Immature natural killer cell (primary cell): ENCODE measurements at places on chromosomes 5 and 9.

- DNase-seq, result no peak
Measured at GRCh38 chr9:135583688-135584011, 22.1 kb downstream of the PAEP start.

DNA sequence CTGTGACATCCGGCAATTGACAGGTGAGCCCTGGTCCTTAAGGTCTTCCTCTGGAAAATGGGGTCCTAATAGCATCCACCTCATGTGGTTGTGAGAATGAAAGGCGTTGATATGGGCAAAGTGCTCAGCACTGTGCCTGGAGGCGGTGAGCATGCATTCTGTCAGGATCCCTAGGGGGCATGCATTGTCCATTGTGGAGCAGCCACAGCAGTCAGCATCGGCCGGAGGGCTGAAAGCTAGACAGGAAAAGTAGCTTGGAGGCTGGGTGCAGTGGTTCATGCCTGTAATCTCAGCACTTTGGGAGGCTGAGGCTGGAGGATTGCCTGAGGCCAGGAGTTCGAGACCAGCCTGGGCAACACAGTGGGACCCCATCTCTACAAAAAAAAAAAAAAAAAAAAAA lies 122.2 kb downstream of the LHX2 start:
- DNase-seq, result no peak

DNA sequence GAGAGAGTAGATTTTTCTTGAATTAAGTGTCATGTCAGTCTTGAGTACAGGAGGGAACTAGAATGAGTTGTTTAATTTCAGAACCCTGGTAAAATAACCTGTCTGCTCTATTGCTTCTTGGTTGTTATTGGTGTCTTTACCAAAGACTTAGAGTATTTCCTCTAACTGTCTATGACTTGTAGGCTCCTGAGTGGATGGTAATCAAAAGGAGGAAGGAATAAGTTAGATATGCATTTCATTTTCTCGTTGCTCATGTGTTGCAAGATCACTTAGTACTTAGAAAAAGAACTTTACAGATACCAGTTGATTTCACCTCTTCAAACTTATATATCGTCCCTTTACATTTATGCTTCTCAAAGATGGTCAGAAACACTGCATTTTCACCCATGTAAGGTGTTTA lies 31.1 kb downstream of the UHRF2 start:
- DNase-seq, result no peak

DNA sequence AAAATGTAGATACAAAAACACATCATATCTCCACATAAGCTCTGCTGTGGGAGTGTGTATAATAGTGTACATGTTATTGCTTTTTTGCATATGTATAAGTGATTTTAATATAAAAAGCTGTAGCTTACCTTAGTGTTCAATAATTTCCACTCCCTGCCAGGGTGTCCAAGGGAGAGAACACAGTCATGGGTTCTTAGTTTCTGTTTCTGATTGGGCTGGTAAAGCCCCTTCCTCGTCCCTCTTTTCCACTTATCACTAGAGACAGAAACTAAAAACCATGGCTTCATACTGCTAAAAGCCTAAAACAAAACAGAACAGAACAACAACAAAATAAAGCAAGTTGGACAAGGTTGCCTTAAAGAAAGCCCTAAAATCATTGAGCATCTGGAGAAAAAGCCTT lies 74.4 kb upstream of the S1PR3 start:
- DNase-seq, result no peak

GRCh38 chr9:72154468-72155285 lies 5.4 kb downstream of the GDA start:
- DNase-seq, result no peak

- DNase-seq, result no peak
Measured at GRCh38 chr5:56142614-56143372, 90.3 kb downstream of the ANKRD55 start.

- no peak for DNase-seq
Measured at GRCh38 chr9:96246267-96246671, 55.7 kb downstream of the HSD17B3 start.

DNA sequence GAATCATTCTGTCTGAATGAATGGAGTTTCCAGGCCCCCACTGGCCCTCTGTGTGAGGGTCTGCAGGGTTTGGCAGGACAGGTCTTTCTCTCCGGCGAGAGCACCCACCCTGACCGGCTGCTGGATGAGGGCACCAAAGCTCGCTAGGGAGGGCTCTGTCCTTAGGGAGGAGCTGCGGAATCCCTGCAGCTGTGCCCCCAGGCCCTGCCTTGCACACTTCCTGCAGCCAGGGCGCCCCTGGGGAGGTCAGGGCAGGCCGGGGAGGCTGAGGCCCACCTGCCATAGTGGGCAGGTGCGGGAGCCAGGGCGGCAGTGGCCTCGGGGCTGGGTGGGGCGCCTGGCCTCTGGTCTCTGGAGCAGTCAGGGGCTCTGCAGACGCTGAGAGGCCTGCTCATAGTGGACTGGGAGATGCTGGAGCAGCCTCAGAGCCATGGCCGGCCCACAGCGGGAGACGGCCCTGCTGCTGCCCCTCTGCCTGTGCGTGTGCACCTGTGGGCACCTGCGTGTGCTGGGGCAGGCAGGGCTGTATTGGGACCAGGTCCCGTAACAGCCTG lies 36.1 kb downstream of the EXOC3 start:
- DNase-seq, result no peak
